Mesenchymal stem cell (in vitro differentiated cells and primary cell): ENCODE measurements at places on chromosomes 5 and 9.
A peak's percentile ranks its signal among the peaks of the same experiment; 100 is the strongest.

DNA sequence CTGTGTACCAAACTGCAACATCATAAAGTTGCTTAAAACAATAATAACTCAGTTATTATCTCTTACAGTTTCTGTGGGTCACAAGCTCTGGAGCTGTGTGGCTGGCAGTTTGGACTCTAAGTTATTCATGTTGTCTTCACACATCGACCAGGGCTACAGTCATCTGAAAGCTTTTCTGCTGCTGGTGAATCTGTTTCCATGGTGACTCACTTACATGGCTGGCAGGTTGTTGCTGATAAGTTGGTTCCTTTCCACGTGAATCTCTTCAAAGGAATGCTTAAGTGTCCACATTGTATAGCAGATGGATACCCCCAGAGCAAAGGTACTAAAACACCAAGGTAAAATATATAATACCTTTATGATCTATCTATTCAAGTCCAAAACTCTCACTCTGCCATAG lies 44.8 kb upstream of the CYLC2 start:
- DNase-seq: no peak
- no peaks in the 10 kb centered on the region for H3K36me3 ChIP-seq
- no peak overlapping the region for H3K4me3 ChIP-seq
- H3K27me3 ChIP-seq: no peaks in the 10 kb centered on the region
- H3K27ac ChIP-seq: no peak overlapping the region

DNA sequence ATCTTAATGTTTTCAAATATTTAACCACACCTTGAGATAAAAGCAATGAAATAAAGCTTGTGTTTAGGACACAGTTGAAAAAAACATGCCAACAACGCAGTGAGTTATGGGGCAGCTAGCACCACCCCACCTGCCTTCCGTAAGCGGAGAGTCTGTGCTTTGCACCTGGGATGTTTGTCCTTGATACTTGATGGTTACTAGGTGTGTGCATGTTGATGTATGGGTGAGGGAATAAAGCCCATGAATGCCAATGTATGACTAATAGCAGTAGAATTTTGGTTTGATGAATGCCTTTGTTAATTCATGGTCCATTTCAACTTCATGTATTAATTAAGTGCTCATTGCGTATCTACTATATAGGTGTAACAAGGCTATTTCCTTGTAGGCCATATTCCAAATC lies 74.0 kb downstream of the PCSK5 start:
- no peak for DNase-seq
- H3K4me1 ChIP-seq: peaks cover 3% of the 10 kb centered on the region
- H3K36me3 ChIP-seq: no peaks in the 10 kb centered on the region
- no peaks in the 10 kb centered on the region for H3K27me3 ChIP-seq
- no peak overlapping the region for H3K4me3 ChIP-seq

GRCh38 chr9:122005597-122005996 lies 87.5 kb downstream of the TTLL11 start:
- no peaks in the 10 kb centered on the region for H3K27me3 ChIP-seq
- H3K4me1 ChIP-seq: peaks cover 8% of the 10 kb centered on the region
- no peak overlapping the region for H3K4me3 ChIP-seq
- peak; percentile 43 for DNase-seq
- no peak overlapping the region for H3K27ac ChIP-seq

- no peak overlapping the region for H3K4me3 ChIP-seq
- H3K36me3 ChIP-seq: peaks cover 91% of the 10 kb centered on the region
- H3K27me3 ChIP-seq: no peaks in the 10 kb centered on the region
- H3K4me1 ChIP-seq: no peaks in the 10 kb centered on the region
- DNase-seq: no peak
Measured at GRCh38 chr9:93654351-93654961, 78.1 kb downstream of the PHF2 start.

GRCh38 chr5:114657342-114658130 lies 295.7 kb downstream of the KCNN2 start:
- DNase-seq: peak; percentile 84
- H3K36me3 ChIP-seq: no peaks in the 10 kb centered on the region
- no peak overlapping the region for H3K4me3 ChIP-seq
- H3K27me3 ChIP-seq: no peaks in the 10 kb centered on the region
- no peaks in the 10 kb centered on the region for H3K4me1 ChIP-seq
- H3K27ac ChIP-seq: no peak overlapping the region

DNA sequence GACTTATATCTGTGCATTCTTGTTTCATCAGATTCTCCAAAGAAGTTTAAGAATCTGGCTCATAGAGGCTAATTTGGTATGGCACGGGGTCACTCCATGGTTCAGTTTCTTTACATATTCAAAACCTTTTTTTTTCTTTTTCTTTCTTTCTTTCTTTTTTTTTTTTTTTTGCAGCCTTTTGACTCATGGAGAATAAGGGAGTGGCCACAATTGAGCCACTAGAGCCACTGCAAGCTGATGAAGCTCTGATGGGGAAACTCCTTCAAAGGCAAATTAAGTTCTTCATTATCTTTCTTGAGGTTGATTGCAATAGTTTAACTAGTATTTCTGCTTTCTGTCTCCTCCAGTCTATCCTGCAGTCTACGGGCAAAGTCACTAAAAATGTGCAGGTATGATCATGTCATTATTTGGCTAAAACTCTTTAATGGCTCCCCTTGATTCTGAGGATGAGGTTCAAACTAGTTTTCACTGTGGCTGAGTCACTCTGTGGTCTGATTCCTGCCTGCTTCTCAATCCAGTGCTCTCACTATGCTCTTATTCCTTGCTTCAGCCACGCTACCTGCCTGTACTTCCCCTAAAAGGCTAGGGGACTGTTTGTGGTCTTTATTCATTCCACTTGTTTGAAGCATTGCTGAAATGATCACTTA lies 93.5 kb upstream of the RIOK2 start:
- no peaks in the 10 kb centered on the region for H3K27me3 ChIP-seq
- no peak overlapping the region for H3K4me3 ChIP-seq
- no peak for DNase-seq
- no peaks in the 10 kb centered on the region for H3K36me3 ChIP-seq
- no peaks in the 10 kb centered on the region for H3K4me1 ChIP-seq
